ENCODE measurements at places on chromosomes 13 and 19.

DNA sequence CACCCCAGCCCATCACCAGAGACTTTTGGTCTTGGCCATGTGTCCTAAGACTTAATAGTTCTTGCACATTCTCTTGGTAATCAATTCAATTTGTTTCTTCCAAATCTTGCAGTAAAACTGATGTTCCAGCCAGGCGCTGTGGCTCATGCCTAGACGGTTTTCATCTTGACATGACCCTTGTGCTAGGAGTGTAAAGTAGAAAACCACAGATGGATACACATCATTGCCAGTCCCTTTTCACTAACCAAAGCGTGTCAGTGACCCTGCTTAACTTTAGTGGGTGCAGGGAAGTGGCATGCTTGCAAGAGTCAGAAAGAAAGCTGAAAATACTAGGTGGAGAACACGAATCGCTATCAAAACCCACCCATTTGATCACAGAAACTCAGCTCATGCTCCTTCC, 18.0 kb upstream of the CD70 start:
- no peak for DNase-seq

DNA sequence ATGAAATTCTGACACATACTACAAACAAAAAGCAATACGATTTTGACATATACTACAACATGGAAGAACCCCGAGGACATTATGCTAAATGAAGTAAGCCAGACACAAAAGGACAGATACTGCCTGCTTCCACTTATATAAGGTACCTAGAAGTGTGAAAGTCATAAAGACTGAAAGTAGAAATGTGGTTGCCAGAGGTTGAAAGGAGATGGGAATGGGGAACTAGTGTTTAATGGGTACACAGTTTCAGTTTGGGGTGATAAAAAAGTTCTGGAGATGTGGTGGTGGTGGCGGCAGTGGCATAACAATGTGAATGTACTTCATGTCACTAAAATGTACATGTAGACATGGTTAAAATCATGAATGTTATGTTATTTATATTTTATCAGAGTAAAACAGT, 12.1 kb upstream of the NDFIP2 start:
- no peak for DNase-seq

DNA sequence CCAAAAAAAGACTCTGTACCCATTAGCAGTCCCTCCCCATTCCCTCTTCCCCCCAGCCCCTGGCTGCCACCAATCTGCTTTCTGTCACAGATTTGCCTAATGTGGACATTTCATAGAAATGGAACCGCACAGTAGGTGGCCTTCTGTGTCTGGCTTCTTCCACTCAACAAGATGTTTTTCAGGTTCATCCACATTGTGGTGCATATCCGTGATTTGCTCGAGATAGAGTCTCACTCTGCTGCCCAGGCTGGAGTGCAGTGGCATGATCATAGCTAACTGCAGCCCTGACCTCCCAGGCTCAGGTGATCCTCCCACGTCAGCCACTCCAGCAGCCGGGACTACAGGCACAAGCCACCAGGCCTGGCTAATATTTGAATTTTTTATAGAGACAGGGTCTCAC, 20.9 kb downstream of the AP2A1 start:
- DNase-seq = no peak

DNA sequence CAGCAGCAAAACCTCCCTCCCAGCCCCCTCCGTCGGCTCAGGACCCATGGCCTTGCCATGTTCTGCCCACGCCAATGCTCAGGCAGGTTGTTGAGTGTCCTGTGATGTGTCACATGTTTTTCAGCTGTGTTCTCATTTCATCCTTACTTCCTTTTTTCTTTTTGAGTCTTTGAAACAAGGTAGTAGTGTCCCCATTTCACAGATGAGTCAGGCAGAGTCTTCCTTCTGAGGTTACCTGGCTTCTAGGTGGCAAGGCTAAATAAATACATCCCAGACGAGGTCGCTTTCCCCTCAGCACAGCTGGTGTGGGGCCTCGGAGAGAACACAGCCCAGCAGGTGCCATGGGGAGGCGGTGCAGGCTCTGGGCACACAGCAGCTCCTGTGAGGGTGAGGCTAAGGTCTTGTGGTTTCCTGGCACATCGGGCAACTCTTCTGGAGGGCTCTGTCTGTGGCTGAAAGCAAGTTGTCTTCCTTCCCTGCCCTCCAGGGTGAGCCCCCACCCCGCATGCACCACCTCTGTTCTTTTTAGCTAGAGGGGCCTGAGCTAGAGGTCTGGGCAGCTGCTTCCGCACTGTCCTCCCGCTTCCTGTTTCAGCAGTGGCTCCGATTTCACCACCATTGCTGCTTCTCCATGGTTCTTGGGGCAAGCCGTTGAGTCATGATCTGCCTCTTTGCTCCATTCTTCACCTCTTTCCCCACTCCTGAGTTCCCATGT, 15.1 kb downstream of the PRAM1 start:
- DNase-seq = no peak

DNA sequence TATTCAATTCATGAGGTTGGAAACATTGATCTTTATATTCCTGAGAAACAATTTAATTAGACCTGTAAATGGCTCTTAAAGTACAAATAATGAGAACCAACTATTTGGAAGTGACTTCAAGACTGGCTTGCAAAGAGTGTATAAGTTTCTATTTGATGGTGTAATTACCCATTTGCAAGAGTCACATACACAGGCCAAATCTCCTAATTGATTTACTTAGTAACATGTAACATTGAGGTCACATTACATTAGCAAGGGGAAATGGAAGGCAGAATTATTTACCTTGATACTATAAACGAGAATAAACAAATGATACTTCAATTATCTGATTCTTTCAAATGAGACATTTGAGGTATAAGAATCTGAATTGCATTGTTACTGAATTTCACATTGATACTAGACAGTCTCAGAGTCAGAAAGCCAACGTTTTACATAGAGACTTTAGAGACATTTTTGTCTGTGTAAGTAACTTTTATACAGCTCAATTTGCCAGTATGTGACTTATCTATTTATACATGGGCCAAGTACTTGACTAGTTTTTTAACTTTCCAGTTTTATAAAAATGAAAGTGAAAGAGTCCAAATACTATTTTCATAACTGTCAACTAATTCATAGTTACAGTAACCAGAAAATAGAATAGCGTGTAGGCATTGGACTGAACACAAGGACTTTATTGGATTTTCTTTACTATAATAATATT, 95.6 kb upstream of the RFC3 start:
- DNase-seq = peak; percentile 23

DNA sequence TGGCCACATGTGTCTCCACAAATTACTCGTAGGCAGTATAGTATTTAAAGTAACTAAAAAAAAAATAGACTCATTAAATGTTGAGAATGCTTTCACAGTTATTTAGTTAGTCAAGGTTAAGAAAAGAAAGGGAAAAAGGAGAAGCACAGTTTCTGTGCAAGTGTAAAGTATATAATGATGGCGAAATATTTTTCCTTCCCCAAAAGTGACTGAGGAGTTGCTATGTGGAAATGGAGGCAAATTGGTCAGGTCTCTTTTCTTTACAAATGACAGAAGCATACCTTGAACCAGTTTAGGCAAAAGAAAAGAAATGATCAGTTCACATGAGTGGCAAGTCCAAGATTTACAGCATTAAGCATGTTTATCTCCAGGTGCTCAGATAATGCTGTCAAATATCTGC, 18.0 kb downstream of the CSNK1A1L start:
- DNase-seq = no peak

DNA sequence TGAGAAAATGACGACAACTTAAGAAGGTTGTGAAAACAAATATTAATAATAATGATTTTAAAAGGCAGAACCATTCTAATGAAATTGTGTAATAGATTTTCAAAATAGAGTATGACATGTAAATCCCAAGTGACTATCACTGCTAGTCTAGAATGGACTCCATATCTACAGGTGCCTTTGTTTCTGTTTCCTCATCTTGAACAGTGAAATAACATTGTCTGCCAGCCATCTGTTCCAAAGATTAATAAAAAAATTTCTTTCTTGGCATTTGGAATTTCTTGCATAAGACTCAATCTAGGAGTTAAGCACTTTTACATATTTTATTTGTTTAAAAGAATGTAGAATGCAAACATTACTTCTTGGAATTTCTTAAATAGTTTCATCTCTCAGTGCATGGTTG, 520.1 kb upstream of the ARGLU1 start:
- no peak for DNase-seq

GRCh38 chr13:19586904-19587634, 25.7 kb upstream of the TPTE2 start:
- DNase-seq = peak; percentile 9

GRCh38 chr13:80251403-80251802, 89.5 kb downstream of the SPRY2 start:
- DNase-seq = peak; percentile 60

DNA sequence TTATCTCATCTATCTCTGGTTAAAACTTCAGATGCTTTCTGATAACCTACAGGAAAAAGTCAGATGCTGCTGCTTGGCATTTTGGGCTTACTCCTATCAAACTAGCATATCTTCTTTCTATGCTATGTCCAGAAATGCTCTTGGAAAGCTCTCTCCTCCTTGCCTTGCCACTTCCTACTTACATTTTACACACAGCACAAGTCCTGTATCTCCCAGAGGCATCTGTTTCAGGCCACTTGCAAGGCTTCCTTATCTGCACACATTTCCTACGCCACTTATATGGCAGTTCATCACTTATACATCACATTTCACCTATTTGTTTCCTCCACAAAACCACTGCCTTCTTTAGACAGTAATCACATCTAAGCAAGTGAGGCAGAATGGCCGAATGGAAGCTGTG, 220.3 kb downstream of the DNAJC15 start:
- DNase-seq = no peak

DNA sequence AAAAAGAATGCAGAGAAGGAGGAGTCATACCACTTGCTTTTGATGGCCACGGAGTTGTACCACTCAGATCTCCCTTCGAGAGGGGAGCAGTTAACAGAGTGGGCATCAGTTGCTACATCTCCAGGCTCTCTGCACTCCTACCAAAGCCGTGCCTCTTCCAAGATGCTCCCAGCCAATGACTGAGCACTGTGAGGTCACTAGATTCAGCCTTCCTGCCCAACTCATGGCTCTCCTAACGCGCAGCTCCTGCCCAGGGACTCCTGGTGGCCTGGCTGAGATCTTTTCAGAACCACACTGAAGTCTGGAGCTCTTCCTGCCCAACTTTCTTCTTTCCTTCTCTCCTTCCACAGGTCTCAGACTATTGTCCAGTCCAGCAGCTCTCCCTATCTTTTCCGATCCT, 66.7 kb downstream of the LHFPL6 start:
- DNase-seq = no peak

DNA sequence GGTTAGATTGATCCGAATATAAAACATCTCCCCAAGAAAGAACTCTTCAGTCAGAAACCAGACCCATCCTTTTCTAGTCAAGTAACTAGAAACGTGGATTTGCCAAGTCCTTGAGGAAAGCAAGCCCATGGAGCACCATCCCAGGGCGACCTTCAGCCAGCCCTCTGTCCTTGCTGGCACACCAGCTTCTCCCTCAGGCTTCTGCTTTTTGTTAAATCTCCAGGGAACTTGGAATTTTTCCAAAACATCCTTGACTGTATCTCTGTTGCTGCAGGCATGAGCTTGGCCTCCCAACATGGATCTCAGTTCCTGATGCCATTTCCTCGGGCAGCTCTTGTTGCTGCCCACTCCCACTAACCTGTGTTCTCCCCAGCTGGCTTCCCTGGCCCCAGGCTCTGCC, 27.1 kb upstream of the C1QTNF9 start:
- DNase-seq = no peak

GRCh38 chr19:17332677-17333581, 1.7 kb downstream of the ANO8 start:
- DNase-seq = peak; percentile 50

DNA sequence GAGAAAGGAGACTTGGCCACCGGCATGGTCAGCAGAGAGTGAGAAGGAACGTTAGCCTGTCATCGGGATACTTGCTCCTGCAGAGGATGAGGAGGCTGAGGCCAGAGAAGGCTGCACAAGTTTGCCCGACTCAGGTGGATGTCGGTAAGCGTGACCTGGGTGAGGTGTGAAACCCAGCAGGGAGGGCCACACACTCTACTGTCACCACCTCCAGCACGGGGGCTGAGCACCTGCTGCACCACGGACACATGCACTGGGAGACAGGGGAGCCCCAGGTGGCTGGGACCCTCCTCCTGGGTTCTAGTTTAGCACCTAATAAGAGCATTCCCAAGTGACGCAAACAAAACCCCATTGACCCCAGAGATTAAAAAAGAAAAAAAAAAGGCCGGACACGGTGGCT, 17.3 kb downstream of the MLLT1 start:
- no peak for DNase-seq

DNA sequence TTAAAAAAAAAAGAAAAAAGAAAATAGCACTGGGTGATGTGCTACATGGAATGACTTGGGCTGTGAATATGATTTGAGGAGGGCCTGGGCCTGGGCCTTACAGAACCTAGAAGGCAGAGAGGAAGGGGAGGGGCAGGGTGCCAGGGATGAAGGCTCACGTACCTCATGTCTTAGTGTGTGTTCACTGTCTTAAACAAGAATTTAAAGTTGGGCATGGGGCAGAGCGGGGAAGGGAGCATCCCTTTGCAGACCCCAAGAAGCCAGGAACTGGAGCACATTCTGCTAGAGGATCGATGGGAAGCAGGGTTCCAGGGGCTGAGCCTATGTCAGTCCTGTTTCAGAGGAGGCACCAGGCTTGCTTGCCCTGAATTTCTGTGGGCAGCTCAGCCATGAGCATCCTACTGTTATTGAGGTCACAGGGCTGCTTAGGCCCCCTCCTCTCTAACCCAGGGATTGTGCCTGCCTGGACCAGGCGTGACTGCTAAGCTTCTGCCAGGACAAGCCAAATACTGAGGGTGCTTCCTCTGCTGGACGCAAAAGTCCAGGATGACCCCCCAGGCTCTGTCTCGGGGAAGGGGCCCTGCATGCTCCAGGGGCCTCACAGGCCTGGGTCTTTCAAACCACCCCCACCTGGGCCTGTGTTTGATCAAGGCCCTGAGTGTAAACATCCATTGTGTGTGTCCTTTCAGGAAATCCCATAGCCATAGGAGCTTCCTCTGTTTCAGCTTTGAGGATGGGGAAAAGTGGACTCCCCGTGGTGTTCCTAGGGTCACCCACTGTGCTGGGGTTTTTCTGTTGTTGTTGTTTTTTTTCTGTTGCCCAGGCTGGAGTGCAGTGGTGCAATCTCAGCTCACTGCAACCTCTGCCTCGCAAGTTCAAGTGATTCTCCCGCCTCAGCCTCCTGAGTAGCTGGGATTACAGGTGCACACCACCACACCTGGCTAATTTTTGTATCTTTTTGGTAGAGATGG, 4.8 kb downstream of the LSR start:
- no peak for DNase-seq

DNA sequence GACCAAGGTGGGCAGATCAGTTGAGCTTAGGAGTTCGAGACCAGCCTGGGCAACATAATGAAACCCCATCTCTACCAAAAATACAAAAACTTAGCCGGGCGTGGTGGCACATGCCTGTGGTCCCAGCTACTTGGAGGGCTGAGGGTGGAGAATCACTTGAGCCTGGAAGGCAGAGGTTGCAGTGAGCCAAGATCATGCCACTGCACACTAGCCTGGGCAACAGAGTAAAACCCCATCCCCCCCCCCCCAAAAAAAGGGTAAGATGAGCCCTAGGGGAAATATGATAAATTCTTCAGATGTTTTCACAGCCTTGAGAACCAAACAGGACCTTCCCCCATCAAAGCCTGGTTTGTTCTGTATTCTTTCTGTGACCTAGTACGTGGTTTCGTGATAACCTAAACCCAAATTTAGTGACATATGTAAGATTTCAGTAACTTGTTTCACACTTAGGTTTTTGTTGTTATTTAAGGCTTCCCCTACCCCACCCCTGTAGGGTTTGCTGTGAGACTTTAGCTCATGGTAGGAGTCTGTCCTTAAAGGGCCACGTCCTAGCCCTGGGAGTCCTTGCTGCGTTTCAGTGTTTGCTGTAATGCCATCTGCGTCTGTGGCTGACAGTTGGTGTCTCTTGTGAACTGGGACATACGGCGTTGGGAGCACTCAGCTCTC, 49.6 kb downstream of the MYO9B start:
- DNase-seq = peak; percentile 15

GRCh38 chr19:13951799-13952153, 533 bp upstream of the DCAF15 start:
- DNase-seq = no peak
